M059J (cell line): ENCODE measurements at places on chromosomes 16 and 17. TPM values are rescaled to one million over a fixed set of nuclear protein-coding genes. Genes with fewer than 3 reads are reported as not detected.

C16orf89 gene
- total RNA-seq: 0.17 TPM in 1 of 2 replicates, not detected in the other

IKZF3 gene
- not detected in 2 replicates for total RNA-seq

AANAT gene
- not detected in 2 replicates for total RNA-seq

MT4 gene
- total RNA-seq: not detected in 2 replicates

PCGF2 gene
- 3.2 and 5.0 TPM in 2 replicates for total RNA-seq

C17orf50 gene
- total RNA-seq: not detected in 2 replicates

PRMT7 gene
- 34.4 and 44.2 TPM in 2 replicates for total RNA-seq

VAMP2 gene
- 3.8 and 4.4 TPM in 2 replicates for total RNA-seq

ZG16 gene
- not detected in 2 replicates for total RNA-seq

ZNF624 gene
- total RNA-seq: 2.0 and 2.1 TPM in 2 replicates

PMFBP1 gene
- 0.30 and 1.0 TPM in 2 replicates for total RNA-seq

SNX20 gene
- total RNA-seq: not detected in 2 replicates

ACSM2A gene
- not detected in 2 replicates for total RNA-seq

SPAG5 gene
- total RNA-seq: 52.9 and 104 TPM in 2 replicates

ZC3H7A gene
- 17.4 and 40.2 TPM in 2 replicates for total RNA-seq

ENO3 gene
- total RNA-seq: 0.27 and 1.1 TPM in 2 replicates

RNF227 gene
- total RNA-seq: 0.86 and 7.8 TPM in 2 replicates

FOXN1 gene
- total RNA-seq: not detected in 2 replicates

PHF23 gene
- 49.6 and 53.3 TPM in 2 replicates for total RNA-seq

EFCAB5 gene
- total RNA-seq: 0.22 and 1.7 TPM in 2 replicates

SLC38A8 gene
- 0.42 TPM in 1 of 2 replicates, not detected in the other for total RNA-seq

PLCD3 gene
- 31.2 and 36.3 TPM in 2 replicates for total RNA-seq

MYH8 gene
- not detected in 2 replicates for total RNA-seq
